Activated T-helper 1 cell treated with Interleukin-2 at 50 U/mL for 16 hours (primary cell): ENCODE measurements at places on chromosomes 12 and 14.

- no peak for DNase-seq
Observed at GRCh38 chr12:90618586-90618985, 336.4 kb downstream of the CCER1 start.

- DNase-seq = no peak
Observed at GRCh38 chr12:14591719-14592118, 24.0 kb upstream of the PLBD1 start.

DNA sequence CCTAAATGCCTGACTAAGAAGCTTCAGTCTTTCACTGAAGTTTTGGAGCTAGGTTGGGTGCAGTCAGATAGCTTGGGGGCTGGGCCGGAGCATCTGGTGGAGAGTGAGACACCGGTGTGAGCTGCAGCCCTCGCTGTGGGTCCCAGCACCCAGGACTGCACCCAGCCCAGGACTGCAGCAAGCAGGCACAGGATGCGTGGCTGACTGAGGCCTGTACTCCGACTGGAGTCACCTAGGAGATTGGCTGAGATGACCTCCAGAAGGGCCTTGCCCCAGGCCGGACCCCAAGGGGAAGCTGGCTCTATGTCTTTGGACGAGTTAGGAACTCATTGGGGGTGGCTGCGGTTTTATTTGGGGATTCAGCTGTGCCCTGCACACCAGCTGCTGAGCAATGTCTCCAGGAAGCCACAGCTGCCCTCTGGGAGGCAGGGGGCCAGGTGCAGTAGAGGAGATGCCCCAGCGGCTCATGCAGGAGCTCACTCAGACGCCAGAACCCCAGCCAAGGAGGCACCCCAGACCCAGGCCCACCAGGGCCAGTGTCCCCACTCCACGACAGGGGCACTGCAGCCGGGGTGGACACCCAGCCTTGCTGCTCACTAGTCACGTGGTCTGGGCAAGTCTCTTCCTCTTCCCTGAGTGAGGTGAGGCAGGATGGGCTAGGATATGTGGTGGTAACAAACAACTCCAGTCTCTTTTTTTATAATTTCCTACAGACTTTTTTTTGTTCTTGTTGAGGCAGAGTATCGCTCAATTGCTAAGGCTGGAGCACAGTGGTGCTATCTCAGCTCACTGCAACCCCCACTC lies 31.8 kb upstream of the RCOR1 start:
- DNase-seq = no peak

DNA sequence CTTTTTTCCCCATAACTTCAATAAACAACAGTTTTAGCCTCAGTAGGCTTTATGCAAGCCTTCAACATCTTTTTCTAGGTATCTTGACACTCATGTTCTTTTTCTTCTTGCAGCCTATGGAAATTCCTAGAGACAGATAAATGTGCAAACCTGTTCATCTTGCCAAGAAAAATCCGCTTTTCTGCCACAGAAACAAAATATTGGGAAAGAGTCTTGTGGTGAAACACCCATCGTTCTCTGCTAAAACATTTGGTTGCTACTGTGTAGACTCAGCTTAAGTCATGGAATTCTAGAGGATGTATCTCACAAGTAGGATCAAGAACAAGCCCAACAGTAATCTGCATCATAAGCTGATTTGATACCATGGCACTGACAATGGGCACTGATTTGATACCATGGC lies 295.9 kb downstream of the ZFP36L1 start:
- DNase-seq = no peak
